ENCODE measurements at places on chromosomes 7 and 10.

DNA sequence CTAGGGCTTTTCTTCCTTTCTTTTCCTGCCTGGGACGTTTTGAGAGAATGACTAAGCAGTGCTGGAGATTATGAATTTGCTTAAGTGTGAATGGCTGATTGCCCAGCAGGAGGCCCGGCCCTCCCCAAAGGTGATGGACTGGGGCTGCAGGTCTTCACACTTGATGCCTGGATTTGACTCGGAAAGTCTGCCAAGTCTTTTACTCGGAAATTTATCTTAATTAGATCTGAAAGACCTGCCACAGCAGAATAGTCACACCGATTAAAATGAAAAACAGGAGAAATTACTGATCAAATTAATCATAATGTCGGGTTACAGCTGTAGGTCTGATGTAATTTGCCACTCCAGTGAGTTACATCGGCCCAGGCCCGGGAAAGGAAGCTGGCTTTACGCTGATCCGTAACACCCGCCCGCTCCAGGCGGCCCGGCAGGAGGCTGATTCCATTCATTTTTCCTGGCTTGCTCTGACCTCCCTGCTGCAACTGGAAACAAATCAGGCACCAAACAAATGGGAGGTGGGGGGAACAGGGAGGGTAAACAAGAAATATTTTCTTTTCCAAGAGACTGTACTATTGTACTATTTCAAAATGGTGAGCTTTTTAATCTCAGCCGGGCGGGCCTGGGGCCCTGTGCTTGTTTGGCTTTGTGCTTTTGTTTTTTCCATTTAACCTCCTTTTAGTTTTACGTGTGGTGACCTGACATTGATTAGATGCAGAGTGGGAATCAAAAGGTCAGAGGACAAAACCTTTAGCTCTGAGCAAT lies 212.4 kb upstream of the YAE1 start:
- DNase-seq, result no peak

- no peak for DNase-seq
Measured at GRCh38 chr7:77223261-77223660, 23.6 kb upstream of the FGL2 start.

DNA sequence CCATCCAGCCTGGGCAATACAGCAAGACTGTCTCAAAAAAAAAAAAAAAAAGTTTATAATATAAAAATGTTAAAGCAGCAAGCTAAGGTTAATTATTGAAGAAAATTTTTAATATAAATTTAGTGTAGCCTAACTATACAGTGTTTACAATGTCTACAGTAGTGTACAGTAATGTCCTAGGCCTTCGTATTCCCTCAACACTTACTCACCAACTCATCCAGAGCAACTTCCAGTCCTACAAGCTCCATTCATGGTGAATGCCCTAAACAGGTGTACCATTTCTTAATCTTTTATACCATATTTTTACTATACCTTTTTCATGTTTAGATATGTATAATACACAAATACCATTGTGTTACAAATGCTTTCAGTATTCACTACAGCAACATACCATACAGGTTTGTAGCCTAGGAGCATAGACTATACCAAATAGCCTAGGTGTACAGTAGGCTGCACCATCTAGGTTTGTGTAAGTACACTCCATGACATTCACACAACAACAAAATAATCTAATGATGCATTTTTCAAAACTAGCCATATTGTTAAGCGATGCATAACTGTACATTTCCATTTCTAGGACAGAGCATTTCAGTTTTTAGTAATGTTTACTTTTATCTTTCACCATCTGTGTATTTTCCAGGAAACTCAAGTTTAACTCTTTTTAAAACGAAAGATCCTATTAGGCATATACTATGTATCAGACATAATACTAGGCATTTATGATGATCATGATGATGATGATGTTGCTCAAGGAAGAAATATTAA lies 43.3 kb downstream of the CNOT4 start:
- DNase-seq, result no peak

DNA sequence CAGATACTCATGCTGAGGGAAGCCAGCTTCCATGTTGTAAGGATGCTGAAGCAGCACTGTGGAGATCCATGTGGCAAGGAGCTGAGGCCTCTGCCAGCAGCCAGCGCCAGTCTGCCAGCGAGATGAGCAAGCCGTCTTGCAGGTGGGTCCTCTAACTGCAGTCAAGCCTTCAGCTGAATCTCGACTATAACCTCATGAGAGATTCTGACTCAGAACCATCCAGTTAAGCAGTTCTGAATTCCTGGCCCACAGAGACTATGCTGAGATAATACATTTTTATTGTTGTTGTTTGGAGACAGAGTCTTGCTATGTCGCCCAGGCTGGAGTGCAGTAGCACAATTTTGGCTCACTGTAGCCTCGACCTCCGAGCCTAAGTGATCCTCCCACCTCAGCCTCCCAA lies 105.6 kb downstream of the SH3PXD2A start:
- DNase-seq, result no peak

- DNase-seq, result no peak
Measured at GRCh38 chr7:90396420-90396819, 6.8 kb upstream of the CLDN12 start.

DNA sequence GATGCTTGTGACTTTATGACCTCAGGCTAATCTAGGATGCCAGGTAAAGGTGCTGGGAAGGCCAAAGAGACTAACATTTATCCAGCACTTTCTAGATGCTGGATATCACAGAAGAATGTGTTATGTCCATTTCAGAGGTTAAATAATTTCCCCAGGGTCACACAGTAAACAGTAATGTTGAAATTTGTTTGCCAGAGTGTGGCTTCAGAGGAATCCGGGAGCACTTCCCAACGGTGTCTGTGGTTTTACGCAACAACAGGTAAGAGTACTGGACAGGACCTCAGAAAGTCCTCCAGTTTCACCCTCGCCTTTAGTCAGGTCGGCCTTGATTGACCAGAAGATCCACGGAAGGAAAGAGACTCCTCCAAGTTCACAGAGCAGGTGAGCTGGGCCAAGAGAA lies 1.7 kb downstream of the SHTN1 start:
- DNase-seq, result no peak

- DNase-seq, result no peak
Measured at GRCh38 chr7:54827734-54828133, 68.7 kb upstream of the SEC61G start.

- DNase-seq, result no peak
Measured at GRCh38 chr7:29193316-29194205, 1.0 kb upstream of the CHN2 start.

GRCh38 chr7:157276731-157277562 lies 59.9 kb upstream of the DNAJB6 start:
- no peak for DNase-seq

GRCh38 chr10:12549297-12549696 lies 199.9 kb downstream of the CAMK1D start:
- no peak for DNase-seq

GRCh38 chr7:50397320-50397970 lies 52.7 kb downstream of the FIGNL1 start:
- DNase-seq, result no peak

- DNase-seq, result peak; percentile 32
Measured at GRCh38 chr7:104412911-104413310, 84.5 kb downstream of the LHFPL3 start.

GRCh38 chr7:80932536-80932935 lies 13.7 kb upstream of the SEMA3C start:
- no peak for DNase-seq

GRCh38 chr10:22834471-22834870 lies 93.4 kb upstream of the ARMC3 start:
- DNase-seq, result no peak

DNA sequence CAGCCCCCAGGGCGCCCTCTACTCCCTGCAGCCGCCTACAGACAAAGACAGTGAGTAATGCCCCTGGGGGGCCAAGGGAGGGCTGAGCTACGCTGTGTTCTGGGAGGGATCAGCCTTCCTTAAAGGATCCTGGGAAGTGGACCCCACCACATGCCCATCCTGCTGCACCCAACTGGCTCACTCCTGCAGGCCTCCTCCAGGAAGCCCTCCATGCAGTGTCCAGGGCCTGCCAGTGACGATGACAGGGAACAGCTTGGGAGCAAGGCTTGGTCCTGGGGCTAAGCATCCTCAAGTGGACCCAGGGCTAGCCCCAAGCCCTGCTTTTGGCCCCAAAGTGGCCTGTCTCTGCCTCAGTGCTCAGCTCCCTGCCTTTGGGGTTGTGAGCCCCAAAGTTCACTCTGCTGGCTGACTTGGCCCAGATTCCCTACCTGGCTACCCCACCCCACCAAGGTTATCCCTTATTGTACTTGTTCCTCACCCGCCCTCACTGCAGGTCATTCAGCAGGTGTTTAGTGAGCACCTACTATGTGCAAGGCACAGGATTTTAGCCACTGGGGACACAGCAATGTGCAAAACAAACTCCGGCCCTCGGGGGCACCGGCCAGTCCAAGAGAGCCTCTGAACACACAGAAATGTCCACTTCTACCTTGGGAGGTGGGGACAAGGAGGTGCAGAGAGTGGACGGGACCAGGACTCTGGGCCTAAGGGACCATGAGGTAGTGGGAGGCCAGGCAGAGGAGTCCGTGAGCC lies 83.5 kb downstream of the MYL10 start:
- DNase-seq, result no peak

DNA sequence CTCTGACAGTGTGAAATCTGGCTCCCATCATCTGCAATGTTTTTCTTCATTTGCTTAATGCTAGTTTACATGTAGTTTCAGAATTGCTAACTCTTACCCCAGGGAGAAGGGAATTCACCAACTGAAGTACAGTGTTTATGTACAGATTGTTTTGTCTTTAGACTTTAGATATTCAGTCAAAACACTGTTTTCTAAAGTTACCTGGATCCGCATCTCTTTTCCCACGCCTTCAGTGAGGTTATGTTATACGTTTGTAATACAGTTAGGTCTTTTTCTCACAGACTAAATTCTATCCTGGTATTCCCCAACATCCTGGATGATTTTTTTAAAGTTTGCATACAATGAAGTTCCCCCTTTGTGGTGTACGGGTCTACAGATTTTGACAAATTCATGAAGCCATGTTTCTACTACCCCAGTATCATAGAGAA lies 3.2 kb upstream of the LYZL1 start:
- no peak for DNase-seq

- DNase-seq, result no peak
Measured at GRCh38 chr10:95536017-95536416, 25.2 kb downstream of the SORBS1 start.

- no peak for DNase-seq
Measured at GRCh38 chr10:21860718-21861117, 142.8 kb downstream of the DNAJC1 start.

DNA sequence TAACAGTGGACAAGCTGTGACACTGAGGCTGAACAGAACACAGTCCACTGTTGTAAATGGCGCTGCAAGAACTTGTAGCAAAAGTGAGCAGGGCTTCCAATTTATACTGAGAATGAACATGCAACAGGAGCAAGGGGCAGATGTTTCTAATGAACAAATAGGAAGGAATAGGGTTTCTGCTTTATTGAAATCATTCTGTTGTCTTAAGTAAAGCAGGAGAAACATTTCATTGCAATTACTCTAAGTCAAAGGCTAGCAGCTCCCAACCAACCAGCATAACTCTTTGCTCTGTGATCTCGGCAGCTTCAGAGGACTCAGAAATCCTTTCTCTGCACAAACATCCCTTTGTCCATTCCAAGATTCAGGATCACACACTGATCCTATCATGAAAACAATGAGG lies 236.2 kb upstream of the PRSS58 start:
- DNase-seq, result no peak

DNA sequence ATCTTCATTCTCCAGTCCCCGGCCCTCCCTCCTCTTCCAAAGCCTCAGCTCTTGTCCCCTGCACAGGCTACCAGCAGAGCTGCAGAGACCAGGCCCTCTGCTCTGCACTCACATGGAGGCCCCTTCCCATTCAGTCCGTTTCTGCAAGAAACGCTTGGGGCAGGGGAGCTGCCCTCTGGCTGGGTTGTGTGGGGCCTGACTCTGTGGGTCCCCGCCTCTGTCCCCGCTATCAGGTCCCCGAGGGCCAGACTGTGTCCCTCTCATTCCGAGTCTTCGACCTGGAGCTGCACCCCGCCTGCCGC lies 1.5 kb downstream of the PCOLCE start:
- no peak for DNase-seq

GRCh38 chr10:5533098-5533731 lies 8.5 kb downstream of the CALML3 start:
- DNase-seq, result no peak

- DNase-seq, result no peak
Measured at GRCh38 chr10:102004376-102004775, 51.6 kb downstream of the ARMH3 start.

DNA sequence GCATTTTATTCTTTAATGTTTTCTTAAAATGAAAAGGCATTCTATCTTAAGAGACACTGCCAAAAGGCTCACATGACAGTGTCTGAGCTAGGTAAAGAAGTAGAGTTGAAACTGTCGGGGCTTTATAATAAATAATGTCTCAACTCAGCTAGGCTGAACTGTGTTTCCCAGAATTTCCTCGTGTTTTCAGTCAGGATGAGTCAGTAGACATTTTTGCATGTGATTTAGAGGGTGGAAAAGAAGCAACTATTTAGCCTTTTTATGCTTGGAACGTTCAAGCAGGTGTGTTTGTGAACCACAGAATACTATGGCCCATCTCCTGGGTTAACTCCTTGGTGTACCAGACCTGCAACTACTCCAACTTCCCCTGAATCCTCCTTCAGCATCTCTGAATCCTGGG lies 23.4 kb upstream of the LIPA start:
- DNase-seq, result no peak

DNA sequence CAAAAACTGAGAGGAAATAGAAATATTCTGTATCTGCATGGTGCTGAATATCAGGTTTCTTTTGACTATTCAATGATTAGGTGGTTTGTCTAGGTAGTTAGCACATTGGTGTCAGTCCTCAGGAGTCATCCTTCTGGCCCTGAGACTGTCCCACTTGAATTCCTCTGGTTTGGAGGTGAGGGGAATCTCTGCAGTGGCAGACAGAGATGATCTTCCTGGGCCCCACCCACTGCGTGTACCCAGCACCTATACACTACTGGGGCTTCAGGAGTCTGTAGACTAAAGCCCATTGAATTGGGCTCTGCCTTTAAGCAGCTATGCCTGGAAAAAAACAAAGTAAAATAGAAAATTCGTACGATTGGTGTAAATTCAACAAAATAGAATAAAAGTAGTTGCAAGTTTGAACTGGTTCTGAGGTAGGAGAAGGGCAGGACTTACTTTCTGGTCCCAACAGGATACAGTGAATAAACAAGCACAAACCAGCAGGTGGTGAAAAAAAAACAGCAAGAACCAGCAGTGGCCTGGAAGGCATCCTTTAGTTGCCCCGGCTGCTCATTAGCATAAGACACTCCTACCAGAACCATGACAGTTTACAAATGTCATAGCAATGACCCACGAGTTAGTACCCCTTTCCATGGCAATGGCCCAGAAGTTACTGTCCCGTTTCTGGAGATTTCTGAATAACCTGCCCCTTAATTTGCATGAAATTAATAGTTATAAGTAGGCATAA lies 1.7 kb downstream of the LIPM start:
- no peak for DNase-seq

- DNase-seq, result no peak
Measured at GRCh38 chr10:71973777-71974488, 9.7 kb downstream of the CHST3 start.

DNA sequence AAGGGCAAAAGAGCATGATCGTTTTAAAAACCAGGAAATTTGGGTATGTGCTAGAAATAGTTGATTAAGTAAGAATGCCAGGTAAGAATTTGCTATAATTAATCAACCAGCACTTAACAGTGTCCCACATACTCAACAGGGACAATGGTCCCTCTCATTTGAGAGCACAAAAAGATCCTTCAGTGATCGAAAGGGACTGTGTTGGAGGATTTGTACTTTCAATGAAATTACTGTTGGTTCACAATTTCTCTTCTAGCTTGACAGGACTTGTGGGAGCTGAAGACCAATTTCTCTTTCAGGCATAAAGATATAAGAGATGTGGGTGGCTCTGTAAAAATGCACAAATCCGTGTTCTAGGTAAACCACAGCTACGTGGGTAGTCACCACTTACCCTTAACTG lies 12.5 kb upstream of the PLEKHS1 start:
- no peak for DNase-seq

GRCh38 chr10:3647074-3647473 lies 137.9 kb downstream of the KLF6 start:
- no peak for DNase-seq
